AG04449 (cell line): ENCODE measurements at places on chromosomes 4 and X.

- DNase-seq = no peak
Observed at GRCh38 chrX:9336456-9336855, 128.4 kb upstream of the TBL1X start.

DNA sequence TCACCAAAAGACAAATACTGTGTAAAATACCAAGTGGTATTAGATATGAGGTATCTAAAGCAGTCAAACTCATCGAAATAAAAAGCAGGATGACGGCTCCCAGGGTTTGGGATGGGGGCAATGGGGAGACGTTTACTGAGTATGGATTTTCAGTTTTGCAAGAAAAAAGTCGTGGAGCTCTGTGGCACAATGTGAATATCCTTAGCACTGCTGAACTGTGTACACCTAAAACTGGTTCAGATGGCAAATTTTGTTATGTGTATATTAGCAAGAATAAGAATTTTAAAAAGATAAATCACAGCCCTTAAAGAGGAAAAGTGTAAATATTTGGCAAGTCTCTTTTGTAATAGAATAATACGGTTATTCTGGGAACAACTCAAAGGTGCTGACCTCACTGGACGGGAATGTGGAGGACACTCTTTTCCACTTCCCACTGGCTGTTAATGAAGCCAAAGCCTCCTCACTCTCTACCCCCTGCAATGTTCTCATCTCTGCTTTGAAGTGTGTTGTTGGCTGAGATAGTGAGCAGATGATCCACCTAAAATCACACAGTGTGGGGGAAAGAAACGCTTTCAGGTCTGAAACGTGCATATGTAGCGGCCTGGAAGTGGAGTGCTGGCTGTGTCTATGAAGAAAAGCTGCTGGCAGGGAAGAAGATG is 49.2 kb downstream of the SEL1L3 start:
- peak; percentile 57 for DNase-seq

DNA sequence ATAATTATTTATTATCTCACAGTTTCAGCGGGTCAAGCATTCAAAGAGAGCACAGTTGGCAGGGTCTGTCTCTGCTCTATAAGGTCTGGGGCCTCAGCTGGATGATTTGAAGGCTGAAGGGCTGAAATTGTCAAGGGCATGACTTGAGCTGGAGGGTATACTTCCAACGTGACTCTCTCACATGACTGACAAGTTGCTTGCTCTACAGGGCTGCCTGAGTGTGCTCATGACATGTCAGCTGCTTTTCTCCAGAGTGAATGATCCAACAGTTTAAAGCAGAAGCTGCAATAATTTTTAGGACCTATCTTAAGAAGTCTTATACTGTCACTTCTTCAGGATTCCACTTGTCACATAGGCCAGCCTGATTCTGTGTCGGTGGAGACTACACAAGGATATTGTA is 51.2 kb downstream of the TIGD2 start:
- no peak for DNase-seq

DNA sequence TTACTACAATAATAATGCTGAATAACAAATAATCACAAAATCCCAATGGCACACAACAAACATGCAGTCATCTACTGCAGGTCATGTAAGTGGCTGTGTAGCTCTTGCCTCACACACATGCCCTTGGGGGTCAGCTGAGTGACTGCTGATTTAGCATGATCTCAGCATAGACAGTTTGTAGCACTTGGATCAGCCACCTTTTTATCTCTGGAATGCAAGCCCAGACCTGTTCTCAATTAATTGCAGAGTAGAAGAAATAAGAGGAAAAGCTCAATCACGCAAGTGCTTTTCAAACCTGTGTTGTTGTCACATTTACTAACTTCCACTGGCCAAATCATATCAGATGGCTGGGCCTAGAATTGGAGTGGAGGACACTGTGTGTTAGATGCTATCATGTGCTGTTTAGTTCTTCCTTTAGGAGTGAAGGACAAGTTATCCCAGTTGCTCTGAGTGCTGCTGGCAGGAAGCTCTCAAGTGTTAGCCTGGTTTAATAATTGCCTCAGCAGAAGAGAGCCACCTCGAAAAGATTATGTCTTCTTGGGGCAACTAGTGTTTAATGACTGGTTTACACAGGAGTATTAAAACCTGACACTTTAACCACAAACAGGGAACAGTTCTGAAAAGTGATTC is 128.3 kb upstream of the EPHA5 start:
- no peak for DNase-seq

GRCh38 chr4:46254788-46255187 is 130.9 kb upstream of the GABRG1 start:
- no peak for DNase-seq

GRCh38 chr4:103303011-103303410 is 104.9 kb upstream of the CENPE start:
- no peak for DNase-seq

DNA sequence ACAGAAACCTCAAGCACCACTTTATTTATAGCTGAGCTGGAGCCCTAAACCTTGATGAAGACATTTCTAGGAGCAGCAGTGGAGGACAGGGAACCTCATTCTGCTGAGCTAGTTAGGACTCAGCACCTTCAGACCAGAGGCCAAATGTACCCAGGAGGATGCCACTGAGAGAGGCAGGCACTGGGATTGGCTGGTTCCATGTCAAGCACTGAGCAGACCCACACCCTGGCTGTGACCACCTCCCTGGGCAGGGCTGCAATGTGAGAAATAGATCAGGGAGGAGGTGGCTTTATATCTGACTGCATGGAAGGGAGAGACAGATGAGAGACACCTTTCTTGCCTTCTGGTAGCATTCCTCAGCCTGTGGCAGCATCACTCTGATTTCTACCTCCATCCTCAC is 304.6 kb downstream of the STK32B start:
- DNase-seq = no peak

DNA sequence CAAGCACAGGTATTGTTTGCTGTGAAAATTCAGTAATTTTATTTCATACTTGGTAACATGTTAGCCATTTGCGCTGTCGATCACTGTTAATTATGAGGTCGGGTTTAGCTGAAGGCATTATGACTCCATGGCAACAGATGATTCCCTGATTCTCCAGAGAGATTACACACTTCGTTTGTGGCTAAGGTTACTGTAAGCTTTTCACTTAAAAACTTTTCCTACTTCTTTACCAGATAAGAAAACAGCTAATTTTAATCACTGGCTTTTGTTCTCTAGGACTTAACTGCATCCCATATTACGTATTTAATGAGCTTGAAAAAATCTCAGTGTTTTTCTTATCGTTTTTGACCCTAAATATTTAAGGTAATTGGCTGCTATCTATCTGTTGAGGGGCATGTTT is 2.1 kb downstream of the GSTCD start:
- DNase-seq = no peak

DNA sequence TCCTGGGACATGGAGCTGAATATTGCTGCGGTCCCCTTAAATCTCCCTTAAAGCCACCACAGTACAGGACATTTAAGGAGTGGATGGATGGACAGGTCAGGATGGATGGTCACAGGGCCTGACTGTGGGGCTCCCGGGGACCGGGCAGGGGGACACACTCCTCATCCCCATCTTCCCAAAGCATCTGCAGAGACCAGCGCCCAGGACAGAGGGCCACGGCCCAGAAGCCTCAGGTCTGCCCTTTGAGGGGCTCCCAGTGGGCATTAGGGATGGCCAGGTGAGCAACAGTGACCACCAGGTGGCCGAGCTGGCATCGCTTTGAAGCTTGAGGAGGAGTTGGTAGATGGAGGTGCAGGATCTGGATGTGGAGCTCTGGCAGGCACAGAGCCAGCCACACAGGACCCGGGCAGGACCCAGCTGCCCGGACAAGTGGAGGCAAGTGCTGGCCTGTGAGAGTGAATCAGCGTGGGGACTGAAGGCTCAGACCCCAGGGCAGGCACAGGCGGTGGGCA is 51.4 kb downstream of the ABLIM2 start:
- DNase-seq = no peak

GRCh38 chr4:118268780-118269179 is 84.0 kb downstream of the PRSS12 start:
- DNase-seq = no peak

DNA sequence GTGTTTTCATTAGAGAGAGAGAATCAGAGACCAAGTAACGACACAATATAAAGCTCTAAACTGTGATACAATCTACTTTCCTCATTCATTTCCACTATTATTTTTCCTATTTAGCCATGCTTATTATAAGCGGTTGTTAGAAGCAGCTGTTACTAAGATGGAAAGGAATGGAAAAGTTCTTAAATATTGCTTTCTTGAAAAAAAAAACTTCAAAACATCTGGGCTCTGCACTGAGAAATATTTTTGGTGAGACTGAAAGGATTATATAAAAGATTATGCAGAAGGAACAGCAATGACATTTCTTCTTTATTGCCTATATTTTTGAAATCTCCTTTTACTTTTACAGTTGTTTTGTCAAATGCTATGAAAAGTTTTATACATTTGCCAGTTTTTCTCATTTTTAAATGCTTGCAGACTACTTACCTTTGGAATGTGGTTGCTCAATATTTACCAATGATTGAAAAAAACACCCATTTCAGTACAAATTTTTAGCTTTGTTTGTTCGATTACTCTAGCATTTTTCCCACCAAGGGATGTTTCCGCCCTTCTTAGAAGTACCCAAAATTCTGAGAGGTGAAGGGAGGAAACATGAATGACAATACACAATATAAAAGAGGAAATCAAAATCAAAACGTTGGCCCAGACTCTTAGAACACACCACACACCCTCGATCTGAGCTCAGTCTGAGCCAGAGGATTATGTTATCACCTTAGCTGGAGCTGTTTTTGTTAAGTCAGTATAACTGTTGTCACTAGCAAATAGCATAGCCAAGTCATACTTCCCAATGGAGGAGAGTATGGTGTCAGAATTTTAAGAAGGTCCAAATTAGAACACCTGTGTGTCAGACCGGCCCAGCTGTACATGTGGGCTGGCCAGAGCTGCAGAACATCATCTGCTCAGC is 18.4 kb downstream of the DKK2 start:
- no peak for DNase-seq

- DNase-seq = no peak
Observed at GRCh38 chr4:8730159-8730558, 137.6 kb downstream of the CPZ start.

GRCh38 chr4:121344098-121344497 is 36.7 kb downstream of the QRFPR start:
- DNase-seq = no peak

GRCh38 chr4:108947526-108947925 is 184.7 kb upstream of the ETNPPL start:
- no peak for DNase-seq

- no peak for DNase-seq
Observed at GRCh38 chr4:121056066-121056465, 16.3 kb downstream of the NDNF start.

GRCh38 chr4:81031796-81032551 is 1.5 kb downstream of the BMP3 start:
- no peak for DNase-seq

- no peak for DNase-seq
Observed at GRCh38 chr4:175127314-175127713, 209.2 kb downstream of the ADAM29 start.

- no peak for DNase-seq
Observed at GRCh38 chrX:41265615-41266014, 68.3 kb upstream of the DDX3X start.

- DNase-seq = no peak
Observed at GRCh38 chr4:11471618-11472017, 42.9 kb upstream of the HS3ST1 start.

GRCh38 chrX:109785053-109785452 is 52.0 kb upstream of the ACSL4 start:
- no peak for DNase-seq

DNA sequence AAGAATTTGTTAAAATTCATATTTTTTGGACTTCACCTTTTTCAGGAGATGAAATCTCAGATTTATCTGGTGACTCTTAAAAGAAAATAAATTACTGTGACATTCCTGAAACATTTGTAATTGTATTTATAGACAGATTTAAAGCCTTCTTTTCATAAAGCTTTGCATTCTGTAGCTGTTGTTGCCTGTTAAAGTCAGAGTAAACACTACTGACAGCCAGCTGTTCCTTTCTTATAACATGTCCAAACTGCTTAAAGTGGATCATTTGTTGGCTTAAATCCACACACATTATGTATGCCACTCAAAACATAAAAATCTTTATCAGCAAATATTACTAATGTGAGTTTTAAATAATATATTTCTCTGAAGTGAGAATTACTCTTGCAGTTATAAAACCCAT is 157.5 kb downstream of the TECRL start:
- no peak for DNase-seq

- DNase-seq = no peak
Observed at GRCh38 chrX:24426921-24427746, 38.0 kb upstream of the PDK3 start.

DNA sequence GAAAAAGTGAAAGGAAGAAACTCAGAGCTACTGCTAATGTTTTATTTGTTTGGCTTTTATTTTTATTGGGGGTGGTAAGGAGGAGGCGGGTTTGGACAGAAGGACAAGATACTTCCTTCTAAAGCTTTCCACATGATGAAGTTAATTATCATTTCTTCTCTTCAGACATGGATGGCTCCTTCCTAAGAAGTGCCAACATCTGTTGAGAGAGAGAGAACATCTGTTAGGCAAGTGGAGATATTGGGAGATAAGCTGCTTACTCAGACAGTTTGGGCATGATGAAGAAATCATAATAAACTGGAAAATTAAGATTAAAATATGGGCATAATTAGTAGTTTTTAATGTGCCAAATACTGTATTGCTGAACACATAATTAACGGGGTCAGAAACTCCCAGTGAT is 535.7 kb upstream of the INTU start:
- no peak for DNase-seq

DNA sequence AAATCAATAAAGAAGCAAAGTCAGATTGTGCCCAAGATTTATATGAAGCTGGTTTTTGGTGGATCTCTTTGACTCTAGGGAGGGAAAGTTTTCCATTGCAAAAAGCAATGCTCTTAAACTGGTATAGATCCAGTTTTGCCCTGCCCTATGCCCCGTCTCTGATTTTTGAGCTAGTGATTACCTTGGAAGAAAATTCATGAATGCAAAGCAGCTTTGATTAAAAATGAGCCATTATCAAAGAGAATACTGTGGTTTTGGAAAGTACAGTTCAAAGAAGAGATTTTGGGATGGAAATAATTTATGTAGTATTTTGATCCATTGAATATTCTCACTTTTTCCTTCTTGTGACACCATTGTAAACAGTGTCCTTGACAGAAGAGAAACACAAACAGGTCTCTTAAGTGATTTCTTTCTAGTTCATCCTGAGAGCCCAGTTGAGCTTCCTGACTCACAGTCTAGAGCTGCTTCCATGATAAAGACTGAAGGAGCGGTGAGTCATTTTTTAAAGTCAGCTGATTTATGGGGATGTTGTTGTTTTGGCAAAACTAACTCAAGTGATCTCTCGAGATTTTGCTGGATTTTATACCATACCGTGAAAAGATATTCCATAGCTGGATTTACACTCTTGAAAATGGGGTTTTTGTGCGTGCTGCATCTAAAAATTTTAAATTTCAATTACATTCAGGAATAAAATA is 76.7 kb downstream of the AFF1 start:
- no peak for DNase-seq
